Kidney glomerular epithelial cell (primary cell): ENCODE measurements at places on chromosomes 16 and 17.

DNA sequence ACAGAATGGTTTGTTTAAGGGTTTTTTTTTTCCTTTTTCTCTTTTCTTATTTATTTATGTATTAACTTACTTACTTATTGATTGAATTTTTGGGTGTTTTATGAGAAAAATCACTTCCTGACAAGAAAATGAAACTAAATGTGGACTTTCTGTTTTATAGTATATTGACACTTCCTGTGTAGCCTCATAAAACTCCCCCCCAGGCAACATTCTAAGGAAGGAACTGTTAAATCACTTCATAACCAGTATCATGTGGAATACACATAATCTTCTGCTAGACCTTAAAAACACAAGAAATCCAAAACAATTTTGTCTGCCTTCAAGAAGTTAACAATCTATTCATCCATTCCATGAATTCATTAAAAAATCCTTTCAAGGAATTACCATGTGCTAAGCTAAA lies 164.1 kb upstream of the TOM1L1 start:
- no peak for DNase-seq

DNA sequence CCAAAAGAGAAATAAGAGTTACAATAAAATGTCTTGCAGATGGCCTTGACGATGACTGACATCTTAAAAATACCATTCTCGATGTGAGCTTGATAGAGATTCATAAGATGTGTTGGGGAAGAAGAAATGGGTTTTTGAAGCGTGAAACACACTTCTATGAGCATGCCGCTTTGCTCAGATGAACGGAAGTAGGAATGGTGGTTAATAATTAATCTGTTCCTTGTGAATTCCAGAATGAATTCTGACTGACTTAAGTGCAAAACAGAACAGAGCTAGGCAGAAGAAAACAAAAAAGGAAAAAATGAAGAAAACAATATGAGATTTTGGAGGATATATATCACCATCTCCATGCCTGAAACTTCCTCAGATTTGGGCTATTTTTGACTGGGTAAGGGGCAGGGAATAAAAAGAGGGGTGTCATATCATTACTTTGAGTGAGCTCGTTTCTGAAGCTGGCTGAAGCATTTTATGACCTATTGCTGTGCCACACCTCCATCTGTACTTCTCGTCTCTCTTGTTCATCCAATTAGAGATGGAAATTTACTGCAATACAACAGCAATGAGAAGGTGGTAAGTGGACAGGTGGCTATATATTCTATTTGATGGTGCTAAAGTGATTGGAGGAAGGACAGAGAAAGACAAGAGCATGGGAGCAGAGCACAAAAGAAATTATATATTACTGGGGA lies 1152.0 kb upstream of the CDH8 start:
- DNase-seq, result no peak

- no peak for DNase-seq
Measured at GRCh38 chr16:19940195-19940594, 55.5 kb upstream of the GPRC5B start.

- DNase-seq, result no peak
Measured at GRCh38 chr17:77592106-77592865, 366.2 kb upstream of the TNRC6C start.

GRCh38 chr17:71681427-71682173 lies 439.2 kb upstream of the SOX9 start:
- DNase-seq, result no peak

DNA sequence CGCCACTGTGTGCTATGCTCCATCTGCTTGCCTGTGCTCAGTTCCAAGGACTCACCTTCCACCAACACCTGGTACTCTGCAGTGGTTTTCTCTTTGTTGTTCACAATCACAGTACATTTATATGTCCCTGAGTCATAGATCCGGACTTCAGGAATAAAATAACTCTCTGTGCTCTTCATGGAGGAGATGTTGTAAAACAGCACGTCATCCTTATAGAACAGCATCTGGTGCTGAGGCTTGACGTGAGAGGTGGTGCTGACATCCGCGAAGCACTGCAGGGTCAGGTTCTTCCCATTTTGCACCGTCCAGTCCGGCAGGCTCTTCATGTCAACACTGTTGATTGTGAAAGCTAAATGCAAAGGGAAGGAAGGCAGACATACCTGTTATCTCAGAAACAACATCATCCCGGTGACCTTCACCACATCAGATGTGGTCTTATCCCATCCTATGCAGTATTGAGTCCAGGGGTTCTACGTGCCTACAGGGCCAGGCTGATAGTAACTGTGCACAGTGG lies 12.8 kb downstream of the PECAM1 start:
- DNase-seq, result no peak

- no peak for DNase-seq
Measured at GRCh38 chr16:287298-287811, 4.4 kb downstream of the PDIA2 start.

DNA sequence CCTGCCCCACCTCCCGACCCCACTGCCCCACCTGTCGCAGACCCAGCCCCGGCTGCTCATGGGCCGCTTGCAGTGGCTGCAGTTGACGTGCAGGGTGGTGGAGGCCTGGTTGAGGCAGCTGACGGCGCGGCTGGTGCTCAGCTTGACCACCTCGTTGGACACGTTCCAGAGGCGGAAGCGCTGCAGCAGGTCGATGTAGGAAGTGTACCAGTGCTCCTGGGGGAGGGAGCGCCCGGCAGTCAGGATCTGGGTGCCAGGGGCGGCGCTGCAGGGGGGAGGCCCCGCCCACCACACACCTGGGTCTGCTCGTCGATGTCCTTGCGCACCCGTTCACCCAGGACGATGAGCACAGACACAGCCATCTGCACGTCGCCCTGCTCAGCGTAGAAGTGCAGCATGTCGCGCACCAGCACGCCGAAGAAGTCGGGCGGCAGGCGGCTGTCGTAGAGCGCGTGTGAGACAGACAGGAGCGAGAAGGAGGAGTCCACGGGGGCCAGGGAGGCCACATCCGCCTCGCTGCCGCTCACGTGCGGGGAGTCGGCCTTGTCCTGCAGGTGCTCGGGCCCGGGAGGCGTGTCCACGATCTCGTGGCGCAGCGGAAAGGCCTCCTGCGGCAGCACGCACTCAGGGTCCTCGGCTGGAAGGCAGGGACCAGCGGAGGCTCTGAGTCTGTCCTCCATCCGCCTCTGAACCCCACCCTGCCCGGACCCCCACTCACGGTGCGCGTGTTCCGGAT lies 995 bp upstream of the JMJD8 start:
- DNase-seq, result no peak

GRCh38 chr17:78714534-78714933 lies 67.5 kb downstream of the CYTH1 start:
- DNase-seq, result no peak
